ENCODE measurements at places on chromosomes 3 and 15.

GRCh38 chr15:63892794-63893441 is 59.2 kb upstream of the HERC1 start:
- DNase-seq: no peak

- no peak for DNase-seq
Measured at GRCh38 chr3:188360364-188360881, 206.5 kb downstream of the LPP start.

DNA sequence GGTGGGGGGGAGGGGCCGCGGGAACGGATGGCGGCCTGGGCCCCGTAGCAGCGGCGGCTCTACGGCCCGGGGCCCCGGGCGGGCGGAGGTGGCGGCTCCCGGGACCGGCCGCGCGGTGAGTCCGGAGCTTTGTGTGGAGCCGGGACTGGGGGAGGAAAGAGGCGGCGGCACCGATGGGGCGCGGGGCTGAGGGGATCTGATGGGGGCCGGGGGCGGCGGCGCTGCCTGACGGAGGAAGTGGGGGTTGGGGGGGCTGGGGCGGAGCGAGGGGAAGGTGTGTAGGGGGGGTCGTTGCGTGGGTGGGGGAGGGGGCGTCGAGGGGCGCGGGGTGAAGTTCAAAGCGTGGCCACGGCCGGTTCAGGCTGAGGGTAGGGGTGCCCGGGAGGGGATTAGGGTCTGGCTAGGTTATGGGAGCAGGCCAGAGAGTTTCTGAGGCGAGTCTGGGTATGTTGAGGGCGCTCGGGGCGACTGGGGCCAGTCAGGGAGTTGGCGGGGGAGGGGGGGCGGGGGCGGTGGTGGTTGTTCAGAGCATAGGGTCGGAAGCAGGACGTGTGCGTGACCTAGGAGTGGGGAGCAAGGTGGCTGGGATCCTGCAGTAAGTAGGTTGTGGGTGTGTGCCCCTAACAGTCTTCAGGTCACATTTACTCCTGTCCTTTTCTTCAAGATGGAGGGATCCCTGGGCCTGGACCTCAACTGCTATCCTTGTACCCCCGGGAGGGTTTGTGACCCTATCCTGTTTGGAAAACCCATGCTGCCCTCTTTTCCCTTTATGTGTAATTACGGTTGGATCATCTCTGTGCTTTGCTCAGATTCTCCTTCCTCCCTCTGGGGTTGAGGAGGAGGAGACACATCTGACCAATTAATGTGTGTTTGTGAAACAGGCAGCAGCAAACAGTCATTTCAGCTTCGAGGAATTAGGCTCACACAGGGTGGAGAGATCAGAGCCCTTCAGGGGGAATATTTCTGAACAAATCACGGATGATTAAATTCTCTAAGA is 644 bp downstream of the ZNF609 start:
- peak; percentile 81 for DNase-seq

GRCh38 chr3:12935023-12935860 is 93.9 kb upstream of the RPL32 start:
- DNase-seq: no peak

GRCh38 chr15:78979456-78980320 is 34.8 kb upstream of the CTSH start:
- DNase-seq: peak; percentile 95

- DNase-seq: peak; percentile 27
Measured at GRCh38 chr3:81218023-81218422, 543.4 kb downstream of the GBE1 start.

- no peak for DNase-seq
Measured at GRCh38 chr3:129536804-129537203, 6.2 kb upstream of the H1-8 start.

DNA sequence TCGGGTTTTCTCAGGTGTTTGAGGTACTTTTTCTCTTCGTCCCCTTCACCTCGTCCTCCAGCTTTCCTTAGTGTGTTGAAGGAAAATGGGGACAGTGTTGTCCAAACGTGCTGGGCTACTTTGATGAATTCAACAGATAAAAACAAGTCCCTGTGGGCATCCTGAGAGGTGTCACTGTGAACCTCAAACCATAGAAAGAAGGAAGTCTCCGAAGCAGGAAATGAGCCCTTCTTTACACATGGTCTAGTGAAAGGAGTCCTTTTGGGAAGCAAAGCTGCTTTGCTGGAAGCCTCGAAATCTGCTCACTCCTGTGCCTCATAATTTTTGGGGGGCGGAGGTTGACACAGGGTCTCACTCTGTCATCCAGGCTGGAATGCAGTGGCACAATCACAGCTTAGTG is 10.6 kb downstream of the IL17RB start:
- no peak for DNase-seq

- DNase-seq: no peak
Measured at GRCh38 chr3:99776516-99777209, 41.0 kb upstream of the CMSS1 start.

GRCh38 chr3:168422843-168423242 is 327.1 kb upstream of the GOLIM4 start:
- no peak for DNase-seq

- DNase-seq: no peak
Measured at GRCh38 chr3:31255007-31255581, 277.6 kb upstream of the STT3B start.

GRCh38 chr15:29143909-29144635 is 125.5 kb downstream of the NSMCE3 start:
- DNase-seq: no peak

- peak; percentile 91 for DNase-seq
Measured at GRCh38 chr3:128497305-128498126, 4.5 kb upstream of the GATA2 start.

GRCh38 chr15:90174140-90174875 is 26.8 kb upstream of the SEMA4B start:
- DNase-seq: peak; percentile 42

DNA sequence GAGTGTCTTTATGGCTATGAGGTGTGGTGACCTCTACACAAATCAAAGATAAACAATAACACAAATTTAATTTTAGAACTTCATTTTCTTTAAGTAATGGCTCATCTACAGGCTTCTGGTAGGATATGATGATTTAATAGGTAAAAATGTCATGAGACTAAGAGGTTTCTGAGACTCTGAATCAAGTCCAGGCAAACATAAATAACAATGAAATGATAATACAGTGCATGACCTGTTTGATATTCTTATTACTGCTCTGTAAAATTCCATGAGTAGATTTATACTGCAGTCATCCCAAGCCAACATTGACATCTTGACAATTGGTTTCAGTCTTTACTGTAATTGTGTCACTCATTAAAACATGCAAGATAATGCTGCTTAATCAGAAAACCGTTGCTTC is 936.8 kb downstream of the MCTP2 start:
- no peak for DNase-seq

DNA sequence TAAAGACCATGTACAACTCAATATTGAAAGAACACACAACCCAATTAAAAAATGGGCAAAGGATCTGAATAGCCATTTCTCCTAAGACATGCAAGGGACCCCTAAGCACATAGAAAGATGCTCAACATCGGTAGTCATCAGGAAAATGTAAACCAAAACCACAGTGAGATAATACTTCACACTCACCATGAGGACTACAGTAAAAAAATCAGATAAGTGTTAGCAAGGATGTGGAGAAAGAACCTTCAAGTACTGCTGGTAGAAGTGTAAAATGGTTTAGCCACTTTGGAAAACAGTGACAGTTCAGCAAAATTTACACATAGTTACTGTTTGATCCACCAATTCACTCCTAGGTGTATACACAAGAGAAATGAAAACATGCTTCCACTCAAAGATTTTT is 30.1 kb upstream of the XIRP1 start:
- no peak for DNase-seq

GRCh38 chr15:26943866-26944265 is 27.1 kb upstream of the GABRG3 start:
- no peak for DNase-seq

GRCh38 chr3:183895296-183895695 is 10.6 kb upstream of the PARL start:
- peak; percentile 78 for DNase-seq

GRCh38 chr3:127985655-127986225 is 66.5 kb upstream of the SEC61A1 start:
- DNase-seq: no peak

GRCh38 chr3:72032441-72033135 is 247.6 kb upstream of the PROK2 start:
- no peak for DNase-seq

DNA sequence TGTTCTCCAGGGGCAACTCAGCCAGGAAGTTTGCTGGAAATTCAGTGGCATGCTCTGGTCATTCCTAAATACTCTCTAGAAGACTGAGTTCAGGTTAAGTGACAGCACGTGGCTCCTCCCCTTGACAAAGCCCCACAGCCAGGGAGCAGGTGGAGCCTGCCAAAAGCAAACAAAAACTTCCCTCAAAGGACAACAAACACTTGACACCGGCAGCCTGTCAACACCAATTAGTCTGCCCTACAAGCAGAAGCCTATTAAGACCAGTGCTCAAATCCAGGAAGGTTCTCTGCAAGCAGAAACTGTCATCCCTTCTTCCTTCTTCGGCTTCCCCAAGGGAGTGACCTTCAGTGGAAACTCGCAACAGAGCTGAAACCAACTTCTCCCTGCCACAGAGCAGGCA is 5.0 kb downstream of the MEX3B start:
- peak; percentile 94 for DNase-seq

DNA sequence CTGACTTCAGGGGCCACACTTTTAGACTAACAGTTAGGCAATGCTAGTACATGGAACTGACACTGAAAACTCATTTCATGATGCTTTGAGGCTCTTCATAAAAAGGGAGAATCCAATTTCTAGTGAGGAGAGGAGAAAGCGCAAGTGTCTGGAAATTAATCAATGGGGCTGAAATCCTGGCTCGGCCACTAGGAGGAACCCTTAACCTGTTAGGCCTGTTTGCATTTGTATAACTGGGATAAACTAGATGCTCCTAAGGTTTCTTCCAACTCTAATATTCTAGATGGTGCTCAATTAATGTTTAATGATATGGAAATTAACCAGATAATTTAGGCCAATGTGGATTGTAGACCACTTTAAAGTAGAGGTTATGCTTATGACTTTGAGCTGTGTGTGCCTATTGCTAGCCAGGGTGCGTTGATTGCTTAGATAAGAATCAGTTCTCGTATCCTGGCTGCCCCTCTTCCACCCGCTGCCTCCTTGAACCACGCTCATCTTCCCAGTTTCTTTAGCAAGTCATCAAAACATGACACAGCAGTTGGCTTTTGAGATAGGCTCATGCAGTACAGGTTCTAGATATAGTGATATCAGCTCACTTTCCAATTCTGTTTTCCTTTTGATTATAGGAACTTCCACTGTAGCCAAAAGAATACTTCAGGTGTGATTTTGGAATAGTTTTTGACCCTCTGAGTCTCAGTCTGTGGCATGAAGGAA is 16.8 kb upstream of the CRBN start:
- DNase-seq: peak; percentile 52

DNA sequence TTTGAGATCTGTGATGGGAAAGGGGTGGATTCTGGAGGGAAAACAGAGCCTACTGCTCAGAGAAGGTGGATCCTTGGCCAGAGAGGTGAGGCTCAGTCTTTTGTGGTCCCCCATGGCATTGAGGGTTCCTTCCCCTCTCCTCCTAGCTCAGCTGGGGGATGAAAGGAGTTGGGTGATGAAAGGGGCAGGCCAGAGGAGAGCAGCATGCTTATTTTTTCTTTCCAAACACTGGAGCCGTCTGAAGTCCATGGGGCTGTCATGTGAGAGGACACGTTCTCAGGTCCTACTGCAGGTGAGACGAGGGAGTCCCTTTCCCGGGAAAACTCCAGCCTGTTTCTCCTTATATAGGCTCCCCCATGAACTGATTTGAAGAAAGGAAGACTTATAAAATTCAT is 71.4 kb downstream of the SCN5A start:
- no peak for DNase-seq

- peak; percentile 96 for DNase-seq
Measured at GRCh38 chr3:196317687-196318467, at the start of gene DYNLT2B. Gene DYNLT2B, minus strand, starts transcription at chr3:196318240. Its CDS starts 88 bp downstream, at chr3:196318152.

DNA sequence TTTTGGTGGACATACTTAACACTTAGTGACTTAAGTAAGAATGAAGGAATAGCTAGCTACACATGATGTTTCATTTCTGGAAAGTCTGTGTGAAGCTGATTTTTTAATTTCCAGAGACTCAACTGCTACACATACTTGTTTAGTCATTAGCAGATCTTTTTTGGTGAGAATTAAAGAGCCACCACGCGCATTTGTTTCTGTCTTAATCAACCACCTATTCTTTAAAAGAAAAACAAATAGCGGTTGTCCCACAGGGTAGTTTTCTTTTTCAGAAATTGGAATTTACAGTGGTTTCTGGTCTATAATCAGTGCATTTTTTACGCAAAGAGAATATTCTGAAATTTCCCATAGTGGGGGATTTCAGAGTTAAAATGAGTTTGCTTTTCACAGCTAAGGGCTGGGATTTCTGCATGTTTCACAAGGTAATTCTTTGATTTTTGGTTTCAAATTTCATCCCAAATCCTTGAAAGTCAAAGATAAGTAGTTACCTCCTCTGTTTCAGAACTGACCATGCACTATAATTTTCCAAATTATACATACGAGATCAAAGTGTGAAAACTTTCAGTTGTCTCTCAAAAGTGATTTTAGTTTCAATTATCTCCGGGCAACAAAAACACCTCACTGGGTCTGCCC is 631.0 kb upstream of the GRM7 start:
- no peak for DNase-seq

- peak; percentile 25 for DNase-seq
Measured at GRCh38 chr3:69718866-69719586, 20.2 kb upstream of the MITF start.

GRCh38 chr15:69976366-69976994 is 121.2 kb downstream of the TLE3 start:
- DNase-seq: no peak

- peak; percentile 73 for DNase-seq
Measured at GRCh38 chr3:24433838-24434591, 60.6 kb downstream of the THRB start.

DNA sequence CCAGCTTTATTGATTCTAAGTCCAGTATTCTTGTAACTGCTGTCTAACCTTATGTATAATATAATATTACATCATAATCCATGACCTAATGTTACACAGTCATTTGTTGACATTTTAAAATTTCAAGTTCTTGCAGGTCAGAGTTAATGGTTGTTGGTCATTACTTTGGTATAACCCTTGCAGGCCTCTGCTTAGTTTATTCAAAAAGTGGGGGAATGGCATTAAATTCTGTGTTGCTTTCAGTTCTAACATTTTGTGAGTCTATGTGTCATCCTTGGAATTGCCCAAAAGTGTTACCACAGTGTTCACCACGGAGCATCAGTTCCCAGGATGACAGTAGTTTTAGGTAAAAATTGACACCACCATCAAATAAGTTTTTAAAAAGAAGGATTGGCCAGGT is 174.8 kb upstream of the BCL6 start:
- no peak for DNase-seq

DNA sequence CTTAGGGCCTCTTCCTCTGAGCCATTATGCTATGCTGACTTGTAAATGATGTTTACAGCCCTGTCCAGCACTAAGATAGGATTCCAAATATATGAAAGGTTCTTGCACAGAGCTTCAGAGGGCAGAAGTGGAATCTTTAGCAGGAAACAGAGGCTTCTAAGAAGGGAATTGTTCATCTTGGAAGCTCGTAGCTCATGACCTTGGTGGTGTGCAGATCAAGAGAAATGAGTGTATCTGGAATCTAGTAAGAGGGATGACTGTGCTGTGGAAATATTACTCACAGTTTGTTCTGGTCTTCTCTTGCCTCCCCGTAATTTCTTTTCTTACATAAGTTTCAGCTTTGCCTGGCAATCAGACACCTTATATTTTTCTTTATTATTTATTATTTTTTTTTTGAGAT is 175.8 kb downstream of the SPATA16 start:
- DNase-seq: no peak

Measured in NCI-H82 (cell line).